ENCODE measurements at places on chromosomes 4 and X. TPM values are rescaled to one million over a fixed set of nuclear protein-coding genes. Genes with fewer than 3 reads are reported as not detected.

DNA sequence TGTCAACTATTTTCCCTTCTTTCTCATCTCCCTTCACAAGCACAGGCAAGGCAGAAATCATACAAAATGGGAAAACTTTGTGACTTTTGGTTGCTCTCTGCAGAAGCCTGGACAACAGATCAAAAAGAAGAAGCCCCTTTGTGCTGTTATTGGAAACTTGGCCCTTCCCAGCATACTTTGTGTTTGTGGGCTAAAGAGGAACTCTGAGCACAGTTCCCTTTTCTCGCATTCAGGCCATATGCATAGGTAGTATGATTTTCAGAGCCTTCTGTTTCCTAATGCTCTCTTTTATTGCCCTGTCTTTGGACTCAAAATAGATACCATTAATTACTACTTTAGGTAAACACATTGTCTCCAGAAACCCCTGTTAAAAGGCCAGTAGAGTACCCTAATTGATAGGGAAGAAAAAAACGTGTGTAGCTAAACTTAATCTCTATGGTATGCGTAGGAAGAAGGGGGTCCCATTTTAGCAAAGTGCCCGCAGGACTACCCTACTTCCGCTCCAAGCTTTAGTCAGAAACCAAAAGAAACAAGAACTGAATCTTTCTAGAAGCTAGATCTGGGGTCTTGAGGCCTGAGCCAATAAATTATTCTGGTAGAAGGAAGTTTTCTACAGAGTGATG lies 26.6 kb downstream of the VSIG4 start:
- H3K4me3 ChIP-seq = no peak overlapping the region
- no peaks in the 10 kb centered on the region for H3K36me3 ChIP-seq
- no peak for DNase-seq
- H3K27ac ChIP-seq = no peak overlapping the region

- no peaks in the 10 kb centered on the region for H3K27me3 ChIP-seq
- H3K27ac ChIP-seq = no peak overlapping the region
- no peak for DNase-seq
- peaks cover 5% of the 10 kb centered on the region for H3K4me1 ChIP-seq
- no peak overlapping the region for H3K4me3 ChIP-seq
Measured at GRCh38 chrX:8067754-8068462, 103.2 kb downstream of the VCX2 start.

DNA sequence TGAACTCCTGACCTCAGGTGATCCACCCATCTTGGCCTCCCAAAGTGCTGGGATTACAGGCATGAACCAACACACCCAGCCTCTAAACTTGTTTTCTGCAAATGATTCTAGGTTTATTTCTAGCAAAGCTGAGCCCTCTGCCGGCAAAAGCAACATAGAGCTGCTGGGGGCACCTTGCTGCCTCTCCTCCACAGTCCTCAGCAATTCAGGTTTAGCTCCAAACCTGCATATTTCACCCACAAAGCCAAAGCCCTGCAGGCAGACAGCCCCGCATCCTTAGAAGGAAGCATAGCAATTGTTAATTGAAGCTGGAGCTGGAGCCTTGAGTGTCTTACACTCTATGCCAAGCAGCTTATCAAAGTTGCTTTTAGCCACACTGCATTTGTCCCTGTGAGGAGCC lies 24.9 kb upstream of the OCIAD2 start:
- no peak overlapping the region for H3K27ac ChIP-seq
- H3K27me3 ChIP-seq = no peaks in the 10 kb centered on the region
- no peaks in the 10 kb centered on the region for H3K36me3 ChIP-seq
- DNase-seq = no peak
- H3K4me1 ChIP-seq = no peaks in the 10 kb centered on the region

DNA sequence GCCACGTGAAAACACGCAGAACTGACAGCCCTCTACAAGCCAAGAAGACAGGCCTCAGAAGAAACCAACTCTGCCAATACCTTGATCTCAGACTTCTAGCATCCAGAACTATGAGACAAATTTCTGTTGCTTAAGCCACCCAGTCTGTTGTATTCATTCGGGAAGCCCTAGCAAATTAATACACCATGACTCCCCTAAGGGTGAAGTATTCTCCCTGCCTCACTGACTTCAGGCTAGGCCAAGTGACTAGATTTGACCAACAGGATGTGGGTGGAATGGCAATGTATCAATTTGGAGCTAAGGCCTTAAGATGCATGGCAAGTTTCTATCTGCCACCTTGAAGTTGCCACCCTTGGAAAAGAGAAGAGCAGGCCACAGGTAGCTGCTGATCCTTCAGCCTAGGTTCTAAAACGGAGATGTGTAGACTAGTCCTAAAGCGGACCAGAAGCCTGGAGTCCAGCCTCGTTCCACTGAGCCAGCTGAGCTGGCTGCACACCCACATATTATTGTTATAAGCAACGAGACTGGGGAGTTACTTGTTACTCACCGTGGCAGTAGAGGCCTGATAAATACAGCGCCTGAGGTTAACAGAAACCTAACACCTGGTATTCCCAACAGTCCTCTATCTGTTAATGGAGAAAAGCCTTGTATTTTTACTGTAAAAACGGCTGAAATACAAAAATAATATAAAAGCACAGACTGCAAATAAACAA lies 16.4 kb downstream of the SCARB2 start:
- peaks cover 9% of the 10 kb centered on the region for H3K36me3 ChIP-seq
- H3K4me3 ChIP-seq = no peak overlapping the region
- no peak for DNase-seq

- no peak overlapping the region for H3K4me3 ChIP-seq
- peaks cover 76% of the 10 kb centered on the region for H3K4me1 ChIP-seq
- H3K36me3 ChIP-seq = peaks cover 45% of the 10 kb centered on the region
Measured at GRCh38 chrX:71542411-71542810, 9.5 kb downstream of the OGT start.

DNA sequence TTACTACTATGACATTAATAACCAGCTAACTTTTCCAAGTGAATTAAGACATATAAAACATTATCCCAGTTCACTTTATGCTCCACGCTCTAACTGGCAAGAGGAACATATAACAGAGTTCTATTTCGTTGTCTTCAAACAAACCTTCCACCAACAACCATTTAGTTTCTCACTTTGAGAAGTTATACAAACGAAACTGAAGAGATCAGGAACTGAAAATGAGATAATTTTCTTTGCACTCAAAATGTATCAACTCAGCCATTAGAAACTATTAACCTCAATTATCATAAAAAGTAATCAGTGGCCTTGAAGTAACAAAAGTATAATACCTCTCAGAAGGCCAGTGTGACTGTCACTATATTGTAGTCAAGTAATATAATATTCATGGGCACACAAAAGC lies 70.1 kb downstream of the CHM start:
- DNase-seq = no peak
- H3K4me1 ChIP-seq = no peaks in the 10 kb centered on the region
- H3K27me3 ChIP-seq = no peaks in the 10 kb centered on the region
- no peak overlapping the region for H3K27ac ChIP-seq
- no peak overlapping the region for H3K4me3 ChIP-seq

SH3BGRL gene
- total RNA-seq = 29.9 TPM
